ENCODE measurements at places on chromosomes 13 and 19.

DNA sequence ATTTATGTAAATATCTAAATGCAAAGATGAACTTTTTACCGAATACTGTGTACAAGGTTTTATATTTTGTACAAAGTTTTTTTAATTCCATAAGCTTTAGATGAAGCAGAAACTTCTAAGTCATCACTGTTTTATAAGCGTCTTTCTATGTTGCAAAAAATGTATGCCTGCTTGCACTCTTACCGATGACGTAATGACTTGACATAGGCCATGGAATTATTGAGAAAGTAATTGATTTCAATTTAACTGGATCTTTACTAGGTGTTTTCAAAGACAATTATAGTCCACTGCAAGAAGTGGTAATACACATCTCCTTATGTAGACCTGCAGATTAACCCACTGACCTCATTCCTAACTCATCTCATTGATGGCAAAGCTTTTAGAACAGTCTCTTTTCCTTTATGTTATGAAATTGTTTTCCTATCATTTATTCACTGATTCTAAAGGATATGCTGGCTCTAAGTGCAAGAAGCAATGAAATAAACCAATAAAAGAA, 10.4 kb downstream of the DACH1 start:
- no peak for DNase-seq

GRCh38 chr13:20416223-20416745, 109.4 kb downstream of the CRYL1 start:
- no peak for DNase-seq

GRCh38 chr19:45560686-45561085, 23.9 kb downstream of the OPA3 start:
- DNase-seq: no peak

DNA sequence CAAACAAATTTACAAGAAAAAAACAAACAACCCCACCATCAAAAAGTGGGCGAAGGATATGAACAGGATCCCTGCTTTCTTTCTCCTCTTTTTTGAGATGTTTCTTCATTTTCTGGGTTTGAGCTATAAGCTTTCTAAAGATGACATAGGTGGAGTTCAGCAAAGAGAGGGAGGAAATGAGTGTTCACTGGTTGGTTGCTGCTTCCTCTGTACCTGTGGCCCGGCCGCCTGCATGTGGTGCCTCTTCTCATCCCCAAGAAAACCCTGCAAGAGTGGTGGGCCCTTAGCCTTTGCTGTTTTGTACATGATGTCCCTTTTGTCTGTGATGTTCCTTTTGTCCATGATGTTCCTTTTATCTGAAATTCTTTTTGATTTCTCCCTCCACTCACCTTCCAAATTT, 178.4 kb upstream of the SERP2 start:
- no peak for DNase-seq

Data from NCI-H187 (cell line).